ENCODE measurements at places on chromosomes 6 and 20.

DNA sequence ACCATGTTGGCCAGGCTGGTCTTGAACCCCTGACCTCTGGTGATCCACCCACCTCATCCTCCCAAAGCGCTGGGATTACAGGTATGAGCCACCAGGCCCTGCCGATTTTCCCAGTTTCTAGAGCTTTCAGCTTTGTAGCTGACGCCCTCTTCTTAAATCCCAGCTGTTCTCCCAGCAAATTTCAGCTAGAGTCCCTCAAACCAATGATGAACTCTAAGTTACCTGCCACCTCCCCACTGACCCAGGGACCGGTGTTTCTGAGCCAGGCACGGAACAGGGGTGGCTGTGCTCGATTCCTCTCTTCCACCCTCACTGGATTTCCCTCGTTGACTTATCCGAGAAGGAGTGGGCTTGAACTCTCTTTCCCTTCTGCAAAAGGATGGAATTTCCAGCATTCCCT lies 39.1 kb downstream of the SUN5 start:
- no peak for DNase-seq

DNA sequence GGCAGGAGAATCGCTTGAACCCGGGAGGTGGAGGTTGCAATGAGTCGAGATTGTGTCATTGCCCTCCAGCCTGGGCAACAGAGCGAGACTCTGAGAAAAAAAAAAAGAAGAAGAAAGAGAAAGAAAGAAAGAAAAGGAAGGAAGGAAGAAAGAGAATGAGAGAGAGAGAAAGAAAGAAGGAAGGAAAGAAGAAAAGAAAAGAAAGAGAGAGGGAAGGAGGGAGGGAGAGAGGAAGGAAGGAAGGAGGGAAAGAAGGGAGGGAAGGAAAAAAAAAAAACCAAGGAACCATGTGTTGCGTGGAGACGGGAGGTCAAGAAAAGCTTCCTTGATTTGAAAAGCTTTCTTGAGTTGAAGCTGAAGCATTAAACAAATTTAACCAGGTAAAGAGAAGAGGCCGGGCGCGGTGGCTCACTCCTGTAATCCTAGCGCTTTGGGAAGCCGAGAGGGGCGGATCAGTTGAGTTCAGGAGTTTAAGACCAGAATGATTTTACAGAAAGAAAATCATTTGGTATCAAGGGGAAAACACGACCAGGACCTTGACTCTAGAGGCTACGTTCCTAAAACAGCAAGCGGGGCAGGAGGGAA lies 90.5 kb upstream of the PRSS16 start:
- no peak for DNase-seq

- DNase-seq, result no peak
Measured at GRCh38 chr20:51732096-51732791, 35.9 kb downstream of the ATP9A start.

DNA sequence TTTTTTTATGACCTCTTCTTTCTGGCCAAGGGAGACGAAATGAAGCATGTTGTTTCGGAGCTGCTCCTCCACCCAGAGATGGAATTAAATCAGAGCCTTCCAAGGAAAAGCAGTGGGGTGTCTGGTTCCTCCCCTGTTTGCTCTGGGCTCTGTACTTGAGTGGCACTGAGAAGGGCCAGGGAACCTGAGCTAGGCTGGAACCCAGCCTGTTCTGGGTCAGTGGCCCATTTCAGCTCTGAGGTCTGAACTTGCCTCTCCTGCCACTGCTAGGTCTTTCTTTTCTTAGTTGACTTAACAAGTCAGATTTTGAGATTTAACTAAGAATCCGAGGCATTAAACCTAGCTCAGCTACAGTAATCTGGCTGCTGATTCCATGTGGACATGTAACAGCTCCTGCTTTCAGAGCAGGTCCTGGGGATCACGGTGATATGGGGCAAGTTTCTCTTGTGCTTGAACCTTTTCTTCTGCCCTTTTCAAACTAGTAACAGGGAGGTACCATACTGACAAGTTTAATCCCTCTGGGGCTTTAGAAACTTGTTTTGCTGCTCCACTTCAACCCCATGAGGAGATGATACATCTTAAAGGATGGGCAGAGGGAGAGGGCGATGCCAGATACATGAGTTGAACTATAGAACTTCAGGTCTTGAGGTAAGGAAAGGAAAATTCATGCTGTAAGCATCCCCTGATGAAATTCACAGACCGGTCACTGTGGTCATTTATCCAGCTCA lies 101.1 kb downstream of the SLC24A3 start:
- no peak for DNase-seq
